Spleen (tissue), 13 donors: ENCODE measurements at places on chromosomes 6 and 20.

DNA sequence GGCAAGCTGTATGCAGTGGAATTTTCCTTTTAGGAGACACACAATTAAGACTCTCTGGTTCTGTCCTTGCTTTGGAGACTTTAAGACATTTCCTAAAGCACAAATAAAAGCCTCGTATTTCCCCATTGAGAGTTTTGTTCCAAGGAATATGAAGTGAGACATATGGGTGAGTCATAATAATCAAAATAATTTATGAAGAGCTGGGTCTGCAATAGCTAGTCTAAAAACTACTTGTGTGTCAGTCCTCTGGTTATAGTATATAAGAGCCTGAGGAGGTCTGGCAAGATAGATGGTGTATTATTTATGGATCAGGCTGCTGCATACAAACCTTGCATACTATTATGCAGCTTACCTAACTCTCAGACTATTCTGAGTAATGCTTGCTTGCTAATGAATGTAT is 142.6 kb downstream of the ADGRG6 start:
- no peak for DNase-seq

- DNase-seq: no peak
Measured at GRCh38 chr6:78554341-78554740, 313.0 kb upstream of the IRAK1BP1 start.

- DNase-seq: peak; percentile 43
Measured at GRCh38 chr6:43926634-43927531, 156.9 kb downstream of the VEGFA start.

DNA sequence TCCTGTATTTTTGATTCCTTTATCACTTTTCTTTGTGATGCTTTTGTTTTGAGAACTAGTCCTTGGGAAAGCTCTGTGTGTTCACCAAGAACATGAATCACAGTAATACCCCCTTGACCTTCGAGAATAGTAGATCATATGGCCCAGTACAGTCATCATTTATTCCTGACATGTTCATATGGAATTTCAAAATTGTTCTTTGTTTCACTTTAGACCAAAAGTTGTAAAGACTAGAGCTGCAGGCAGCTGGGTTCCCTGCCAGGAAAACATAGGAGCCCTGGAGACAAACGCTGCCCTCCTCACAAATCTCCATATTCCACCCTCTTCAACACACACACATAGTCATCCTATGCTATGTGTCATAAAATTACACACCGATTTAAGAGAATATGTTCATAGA is 621.2 kb upstream of the EYS start:
- no peak for DNase-seq

DNA sequence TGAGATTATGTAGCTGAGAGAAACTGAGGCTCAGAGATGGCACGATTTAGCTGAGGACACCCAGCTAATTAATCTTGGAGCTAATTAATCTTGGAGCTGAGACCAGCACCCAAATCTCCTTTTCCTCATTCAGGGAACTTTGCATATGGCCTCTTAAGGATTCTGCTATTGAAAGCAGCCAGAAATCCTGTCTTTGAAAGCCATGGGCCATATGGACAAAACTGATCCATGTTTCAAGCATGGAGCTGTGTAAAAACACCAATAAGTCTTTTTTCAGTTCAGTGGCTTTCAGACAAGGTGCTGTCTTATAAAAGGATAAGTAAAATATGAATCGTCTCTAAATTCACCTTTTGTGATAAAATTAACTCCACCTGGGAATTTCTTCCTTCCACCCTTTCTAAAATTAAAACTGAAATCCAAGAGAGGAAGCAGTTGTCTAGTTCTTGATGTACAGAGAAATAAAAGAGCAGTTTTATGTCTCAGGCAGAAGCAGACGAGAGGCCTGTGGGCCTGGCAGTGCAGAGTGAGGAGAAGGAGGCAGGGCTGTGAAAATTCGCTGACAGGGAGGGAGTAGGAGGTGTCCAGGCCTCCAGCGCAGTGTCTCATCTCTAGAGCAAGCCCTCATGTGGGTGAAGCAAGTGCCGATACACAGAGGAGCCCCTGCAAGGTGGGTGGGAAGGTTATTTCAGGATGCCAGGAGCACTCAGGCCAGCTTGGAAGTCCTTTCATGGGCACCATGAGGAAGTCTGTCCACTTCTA is 266.9 kb downstream of the UST start:
- no peak for DNase-seq

DNA sequence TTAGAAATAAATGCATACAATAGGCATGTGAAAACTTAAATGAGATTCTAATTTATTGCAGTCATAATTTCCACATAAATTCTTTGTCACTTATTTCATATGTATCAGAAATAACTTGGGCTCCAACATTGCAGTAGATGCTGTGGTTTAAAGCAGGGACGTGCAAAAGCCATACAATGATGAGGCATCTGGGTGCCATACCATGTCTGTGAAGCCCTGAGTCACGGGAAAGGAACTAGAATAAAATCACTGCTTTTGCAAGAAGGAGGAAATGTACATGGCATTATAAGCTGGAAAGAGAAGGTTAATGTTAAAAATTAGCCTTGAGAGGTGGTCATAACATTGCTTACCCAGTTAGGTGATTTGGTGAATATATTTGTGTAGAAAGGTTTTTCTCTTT is 180.4 kb downstream of the SASH1 start:
- no peak for DNase-seq

DNA sequence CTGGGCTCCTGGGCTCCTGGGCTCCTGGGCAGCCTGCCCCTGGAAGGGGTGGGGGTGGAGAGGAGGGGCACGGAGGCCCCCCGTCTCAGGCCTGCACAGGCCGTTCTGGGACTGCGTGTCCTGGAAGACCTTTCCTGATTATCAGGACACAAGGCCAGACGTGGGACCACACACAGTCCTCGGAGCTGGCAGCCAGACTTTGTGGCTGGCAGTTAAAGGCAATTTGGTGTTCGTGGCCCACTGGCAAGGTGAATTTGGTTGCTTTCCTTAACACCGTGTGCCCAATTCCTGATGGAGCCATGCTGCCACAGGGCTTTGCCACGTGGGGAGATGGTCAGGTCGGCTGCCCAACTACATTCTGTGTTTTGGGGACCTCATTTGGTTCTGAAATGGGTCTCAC is 113.5 kb downstream of the SMOC2 start:
- DNase-seq: no peak

DNA sequence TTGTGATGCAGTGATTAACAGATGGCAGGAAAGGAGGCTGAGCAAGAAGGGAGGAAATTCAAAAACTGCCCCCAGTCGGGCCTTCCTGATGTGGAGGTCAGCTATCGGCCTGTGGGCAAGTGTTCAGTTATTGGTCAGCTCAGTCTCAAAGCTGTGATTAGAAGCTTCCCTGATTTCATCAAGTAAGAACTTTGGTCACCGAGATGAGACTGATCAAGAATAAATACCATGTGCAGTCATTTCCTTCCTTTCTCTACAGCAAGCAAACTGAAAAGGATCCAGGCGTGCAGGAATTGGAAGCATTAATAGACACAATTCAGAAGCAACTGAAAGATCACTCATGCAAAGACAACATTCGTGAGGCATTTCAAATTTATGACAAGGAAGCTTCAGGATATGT is 69.7 kb downstream of the EFHC1 start:
- DNase-seq: no peak
